ENCODE measurements at places on chromosomes 12 and 14.

DNA sequence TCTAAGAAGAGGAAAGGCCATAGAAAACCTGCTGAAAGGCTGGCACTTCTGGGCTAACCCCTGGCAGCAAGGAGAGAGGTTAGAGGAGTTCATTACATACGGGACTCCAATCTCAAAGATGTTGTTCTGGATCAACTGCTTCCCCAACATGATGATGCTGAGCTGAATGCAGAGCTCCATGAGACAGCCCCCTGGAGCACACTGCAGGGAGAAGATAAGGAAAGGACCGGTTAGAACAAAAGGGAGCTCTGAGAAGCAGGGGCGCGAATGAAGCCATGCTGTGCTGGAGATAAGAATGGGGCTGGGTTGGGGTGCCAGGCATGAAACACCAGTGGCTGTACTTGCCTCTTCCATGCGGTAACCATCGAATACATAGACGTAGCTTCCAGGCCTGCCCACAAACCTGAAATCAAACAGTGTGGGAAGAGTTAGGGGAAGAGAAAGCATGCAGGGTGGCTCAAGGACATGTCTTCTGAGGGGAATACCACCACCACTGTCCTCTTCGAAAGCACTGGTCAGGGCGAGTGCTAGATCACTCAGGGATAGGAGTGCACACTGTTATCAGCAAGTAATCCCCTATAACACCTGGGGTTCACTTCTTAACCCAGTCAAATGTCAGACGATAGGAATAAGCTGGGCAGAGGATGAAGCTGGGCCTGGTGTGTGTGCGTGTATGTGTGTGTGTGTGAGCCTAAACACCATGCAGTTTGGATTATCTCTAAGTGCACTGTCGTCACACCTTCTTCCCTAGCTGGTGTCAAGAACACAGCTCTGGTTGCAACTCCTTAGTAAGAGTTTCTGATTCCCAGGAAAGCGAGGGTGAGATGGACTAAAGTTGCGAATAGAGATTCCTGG, 180.9 kb downstream of the NTF3 start:
- no peak for DNase-seq

DNA sequence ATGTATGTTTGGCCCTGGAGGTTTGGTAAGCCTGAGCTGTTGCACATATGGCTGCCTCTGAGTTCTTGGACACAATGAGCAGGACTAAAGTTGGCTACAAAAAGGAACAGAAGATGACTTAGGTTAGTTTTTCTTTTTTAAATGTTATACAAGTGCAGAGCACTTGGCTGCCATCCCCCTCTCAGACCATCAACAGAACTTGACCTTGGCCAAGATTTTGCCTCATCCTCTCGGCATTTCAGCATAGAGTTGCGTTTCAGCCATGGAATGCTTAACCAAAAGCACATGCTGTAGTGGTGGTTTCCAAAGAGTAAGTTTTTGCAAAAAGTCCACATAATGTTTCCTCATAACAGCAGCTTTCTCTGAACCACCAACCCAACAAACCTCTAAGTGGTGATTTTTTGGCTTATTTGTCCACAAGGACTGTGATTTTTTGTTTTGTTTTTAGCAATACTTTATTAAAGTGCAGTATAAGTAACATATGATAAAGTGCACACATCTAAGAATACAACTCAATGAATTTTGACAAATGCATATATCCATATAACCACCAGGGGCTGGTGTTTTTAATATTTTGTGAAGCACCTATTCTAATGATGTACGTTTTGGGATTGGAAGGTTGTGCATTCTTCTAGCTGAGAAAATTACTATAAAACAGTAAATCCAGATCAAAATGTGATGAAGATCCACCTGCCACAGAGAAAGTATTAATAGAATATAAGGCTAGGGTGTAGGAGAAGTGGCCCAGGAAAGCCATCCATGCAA, 12.1 kb upstream of the GALNT16 start:
- no peak for DNase-seq

GRCh38 chr12:126895951-126896913, 1370.7 kb upstream of the TMEM132C start:
- DNase-seq, result no peak

DNA sequence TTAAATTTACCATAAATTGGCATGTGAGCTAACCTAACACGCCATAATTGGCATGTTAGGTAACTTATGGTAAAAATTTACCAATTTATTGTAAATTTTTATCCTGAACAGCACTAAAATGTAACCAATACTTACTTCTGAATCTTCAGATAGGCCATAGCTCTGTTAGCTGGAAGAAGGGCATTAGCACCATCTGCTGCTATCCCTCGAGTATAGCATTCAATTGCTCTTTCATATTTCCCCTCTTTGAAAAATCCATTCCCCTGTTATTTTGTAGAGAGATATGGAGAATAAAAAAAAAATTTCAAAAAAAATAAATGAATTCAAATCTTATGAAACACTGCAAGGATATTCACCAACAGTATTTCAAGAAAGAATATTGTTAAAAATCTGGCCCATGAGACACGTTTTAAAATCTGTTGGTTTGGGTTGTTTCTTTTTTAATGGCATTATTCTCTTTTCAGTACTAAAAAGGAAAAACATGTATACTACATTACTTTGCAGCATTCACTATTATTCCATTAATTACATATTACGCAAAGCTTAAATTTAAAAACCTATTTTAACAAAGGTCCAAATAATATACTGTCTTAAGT, 19.1 kb downstream of the RPAP3 start:
- no peak for DNase-seq

- no peak for DNase-seq
These were observed 14.0 kb downstream of the TMEM30B start for GRCh38 chr14:61266891-61267740.

GRCh38 chr14:75313294-75313693, 34.7 kb downstream of the FOS start:
- DNase-seq, result no peak

- DNase-seq, result no peak
These were observed 354.1 kb downstream of the DPF3 start for GRCh38 chr14:72539661-72540315.

GRCh38 chr12:12091977-12092663, 21.4 kb downstream of the BCL2L14 start:
- peak; percentile 84 for DNase-seq

- DNase-seq, result no peak
These were observed 10.2 kb downstream of the RCOR1 start for GRCh38 chr14:102602421-102603292.

DNA sequence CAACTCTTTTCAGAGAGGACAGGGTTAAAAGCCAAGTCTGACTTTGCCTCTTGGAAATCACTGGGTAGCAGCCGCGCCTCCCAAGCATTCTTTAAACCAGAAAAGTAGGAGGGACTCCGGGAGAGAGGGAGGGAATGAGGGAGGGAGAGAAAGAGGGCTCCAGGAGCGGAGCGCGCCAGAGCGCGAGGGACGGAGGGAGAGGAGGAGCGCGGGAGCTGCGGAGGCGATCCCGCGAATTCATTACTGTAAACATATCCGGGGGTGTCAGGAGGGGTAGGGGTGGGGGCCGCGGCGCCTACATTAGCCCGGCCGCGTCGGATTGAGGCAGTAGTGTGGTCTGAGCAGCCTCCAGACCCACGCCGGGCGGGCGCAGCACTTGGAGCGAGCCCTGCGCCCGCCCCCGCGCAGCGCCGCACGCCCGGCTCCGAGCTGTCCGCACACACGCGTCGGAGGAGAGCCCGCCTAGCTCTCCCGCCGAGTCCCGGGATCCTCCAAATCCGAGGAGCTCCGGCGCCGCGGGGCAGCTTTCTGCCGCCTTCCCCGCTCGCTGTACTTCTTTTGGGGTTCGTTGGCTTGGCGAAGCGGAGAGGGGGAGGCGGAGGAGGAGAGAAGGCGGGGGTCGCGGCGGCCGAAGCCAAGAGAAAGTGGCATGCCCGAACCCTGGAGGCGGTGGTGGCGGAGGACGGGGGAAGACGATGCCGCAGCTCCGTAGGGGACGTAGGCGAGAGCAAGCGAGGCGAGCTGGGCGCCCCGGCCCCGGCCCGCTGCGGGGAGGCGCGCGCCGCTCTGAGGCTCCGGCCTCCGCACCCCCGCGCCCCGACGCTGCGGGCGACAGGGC, 3.3 kb downstream of the FLRT2 start:
- DNase-seq, result peak; percentile 75

GRCh38 chr14:86532219-86532618, 1002.3 kb downstream of the FLRT2 start:
- DNase-seq, result peak; percentile 54

DNA sequence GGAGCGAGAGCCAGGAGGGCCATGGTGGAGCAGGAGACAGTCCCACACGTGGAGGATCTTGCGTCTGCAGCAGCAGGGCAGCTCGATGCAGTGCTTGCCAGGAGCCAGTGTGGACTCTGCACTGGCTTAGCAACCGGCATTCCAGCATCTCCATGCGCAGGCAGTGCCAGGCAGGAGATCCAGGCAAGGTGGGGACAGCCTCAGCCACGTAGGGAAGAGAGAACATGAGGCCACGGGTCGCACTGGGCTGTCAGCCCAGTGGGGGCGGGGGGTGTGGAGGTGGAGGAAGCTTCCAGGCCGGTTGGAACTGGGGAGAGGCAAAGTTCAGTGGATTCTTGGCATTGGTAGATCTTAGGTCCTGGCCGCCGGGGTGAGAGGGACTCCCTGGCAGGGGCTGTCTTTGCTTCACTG, 121.0 kb upstream of the EVL start:
- no peak for DNase-seq

- no peak for DNase-seq
These were observed 83.2 kb upstream of the EIF5 start for GRCh38 chr14:103250874-103251273.

DNA sequence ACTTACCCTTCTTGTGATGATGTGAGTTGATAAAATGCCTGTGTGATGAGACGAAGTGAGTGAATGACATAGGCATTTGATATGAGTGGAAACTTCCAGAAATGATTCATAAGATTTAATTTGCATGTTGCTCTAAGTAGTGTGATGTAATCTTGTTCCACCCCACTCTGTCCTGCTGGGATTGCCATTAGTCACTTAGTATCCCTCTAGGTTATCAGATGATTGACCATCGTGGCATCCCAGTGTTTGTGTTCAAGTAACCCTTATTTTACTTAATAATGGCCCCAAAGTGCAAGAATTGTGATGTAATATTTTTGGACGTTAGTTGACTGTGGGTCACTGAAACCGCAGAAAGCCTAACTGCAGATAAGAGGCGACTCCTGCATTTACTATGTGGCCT, 214.4 kb upstream of the DIO2 start:
- no peak for DNase-seq

- DNase-seq, result peak; percentile 67
These were observed 59.2 kb upstream of the TSPAN8 start for GRCh38 chr12:71216725-71217579.

- DNase-seq, result no peak
These were observed 638.4 kb downstream of the FLRT2 start for GRCh38 chr14:86168371-86168770.

- DNase-seq, result no peak
These were observed 3.9 kb downstream of the KDM2B start for GRCh38 chr12:121576851-121577391.

DNA sequence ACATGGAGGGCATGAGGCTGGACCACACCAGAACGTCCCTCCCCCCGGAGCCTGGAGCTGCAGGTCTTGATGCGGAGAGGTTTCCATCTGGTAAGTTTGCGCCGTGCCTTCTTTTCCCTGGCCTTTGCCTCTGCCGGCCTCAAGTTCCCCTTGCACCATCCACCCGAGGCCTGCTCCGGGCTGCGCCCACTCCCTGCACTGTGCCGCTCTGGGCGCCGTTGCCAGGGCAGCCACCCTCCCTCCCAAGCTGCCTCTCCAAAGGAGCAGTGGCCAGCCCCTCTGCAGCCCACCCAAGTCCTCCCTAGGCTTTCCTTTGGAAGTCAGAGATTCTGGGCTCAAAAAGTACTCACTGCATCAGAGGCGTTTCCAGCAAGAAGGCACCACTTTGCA, 46.2 kb upstream of the MEG3 start:
- no peak for DNase-seq

GRCh38 chr12:132145334-132145733, 1.1 kb downstream of the NOC4L start:
- DNase-seq, result no peak

- DNase-seq, result no peak
These were observed 39.9 kb upstream of the PLBD1 start for GRCh38 chr12:14607568-14607967.

DNA sequence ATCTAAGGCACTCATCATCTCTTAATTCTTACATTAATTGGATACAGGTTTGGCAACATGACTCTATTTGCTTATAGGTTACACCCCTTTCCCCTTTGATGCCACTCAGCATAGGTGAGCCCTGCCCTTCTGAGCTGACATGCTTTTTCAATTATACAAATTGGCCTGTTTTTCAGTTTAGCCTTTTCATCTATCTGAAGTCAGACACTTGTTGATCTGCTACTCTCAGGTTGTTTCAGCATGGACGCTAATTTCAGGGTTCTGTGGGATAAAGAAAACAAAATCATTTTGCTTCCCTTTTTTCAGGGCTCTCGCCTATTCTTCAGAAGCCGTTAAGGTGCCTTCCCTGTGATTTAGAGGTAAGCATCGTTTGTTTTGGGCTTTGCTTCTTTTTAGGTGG, 55.3 kb downstream of the DACT1 start:
- no peak for DNase-seq

Data from NCI-H345 (cell line).